ENCODE measurements at places on chromosomes 2 and 18.

- DNase-seq, result no peak
These were observed 61.7 kb upstream of the SPTBN1 start for GRCh38 chr2:54394392-54394791.

DNA sequence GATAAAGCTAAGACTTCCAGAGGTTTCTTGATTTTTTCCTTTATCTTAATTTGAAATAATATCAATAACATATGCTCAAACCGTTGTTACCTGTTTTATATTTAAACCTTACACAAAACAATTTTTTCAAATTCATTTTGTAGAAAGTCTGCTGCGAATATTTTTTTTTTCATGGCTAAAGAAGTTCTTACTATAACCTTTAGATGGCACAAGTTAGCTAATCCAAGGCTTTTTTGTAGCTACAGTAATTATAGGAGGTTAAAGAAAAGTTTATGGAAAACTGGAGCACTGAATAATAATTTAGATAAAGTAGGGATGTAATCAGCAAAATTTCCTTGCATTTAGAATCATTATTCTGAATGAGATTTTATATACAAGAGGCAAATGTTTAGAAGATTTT is 78.0 kb upstream of the PNPT1 start:
- no peak for DNase-seq

GRCh38 chr2:45806563-45807358 is 155.3 kb downstream of the PRKCE start:
- DNase-seq, result no peak

GRCh38 chr2:16137080-16137755 is 196.9 kb downstream of the MYCN start:
- no peak for DNase-seq

DNA sequence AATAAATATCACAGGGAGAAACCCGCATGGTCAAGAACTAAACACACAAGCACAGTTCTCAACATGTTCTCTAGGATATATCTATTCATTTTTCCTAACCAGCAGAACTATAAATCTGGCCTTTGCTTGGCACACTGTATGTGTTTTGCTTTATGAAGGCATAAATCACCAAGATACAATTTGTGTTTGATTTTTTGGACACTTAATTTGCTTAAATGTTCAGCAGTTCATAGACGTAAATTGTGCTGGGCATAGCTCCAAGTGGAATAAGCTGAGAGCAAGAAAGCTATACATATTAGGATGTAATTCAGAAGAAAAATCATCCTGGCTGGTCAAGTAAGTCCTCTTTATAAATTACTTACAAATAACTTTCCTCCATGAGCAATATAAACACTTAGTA is 341.5 kb upstream of the ATP5MC3 start:
- DNase-seq, result no peak

DNA sequence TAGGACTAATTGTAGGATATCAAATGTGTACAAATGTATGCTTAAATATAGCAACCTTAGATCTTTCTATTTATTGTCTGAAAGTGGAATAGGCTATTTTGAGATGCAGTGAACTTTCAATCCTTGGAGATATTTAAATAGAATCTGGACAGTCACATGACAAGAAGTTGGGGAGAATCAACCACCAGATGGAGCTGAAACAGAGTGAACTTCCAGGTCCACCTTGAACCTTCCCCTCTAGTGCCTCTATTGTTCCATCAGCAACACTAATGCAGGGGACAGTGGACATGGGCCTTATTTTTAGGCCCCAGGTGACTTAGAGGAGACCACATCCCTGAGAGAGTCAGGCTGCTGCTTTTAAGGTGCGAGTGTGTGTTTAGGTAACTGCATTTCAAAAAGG is 37.0 kb upstream of the CRIM1 start:
- DNase-seq, result no peak

DNA sequence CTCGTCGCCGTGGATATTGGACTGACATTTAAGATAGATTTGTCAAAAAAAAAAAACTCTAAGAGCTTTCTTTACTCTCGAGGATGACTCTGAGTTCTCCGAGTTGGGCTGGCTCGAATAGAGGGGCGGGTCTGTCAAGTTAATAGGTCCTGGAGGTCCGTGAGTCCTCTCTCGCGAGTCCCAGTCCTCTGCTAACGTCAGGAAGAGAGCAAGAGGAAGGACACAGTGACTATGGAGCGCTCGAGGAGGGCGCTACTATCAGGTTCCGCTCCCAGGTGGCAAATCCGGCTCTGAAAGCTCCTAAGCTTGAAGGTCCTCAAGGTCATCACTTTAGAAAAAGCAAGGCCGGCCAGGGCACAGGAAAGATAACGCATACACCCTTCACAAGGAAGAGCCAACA is 404 bp upstream of the AKAIN1 start:
- no peak for DNase-seq

DNA sequence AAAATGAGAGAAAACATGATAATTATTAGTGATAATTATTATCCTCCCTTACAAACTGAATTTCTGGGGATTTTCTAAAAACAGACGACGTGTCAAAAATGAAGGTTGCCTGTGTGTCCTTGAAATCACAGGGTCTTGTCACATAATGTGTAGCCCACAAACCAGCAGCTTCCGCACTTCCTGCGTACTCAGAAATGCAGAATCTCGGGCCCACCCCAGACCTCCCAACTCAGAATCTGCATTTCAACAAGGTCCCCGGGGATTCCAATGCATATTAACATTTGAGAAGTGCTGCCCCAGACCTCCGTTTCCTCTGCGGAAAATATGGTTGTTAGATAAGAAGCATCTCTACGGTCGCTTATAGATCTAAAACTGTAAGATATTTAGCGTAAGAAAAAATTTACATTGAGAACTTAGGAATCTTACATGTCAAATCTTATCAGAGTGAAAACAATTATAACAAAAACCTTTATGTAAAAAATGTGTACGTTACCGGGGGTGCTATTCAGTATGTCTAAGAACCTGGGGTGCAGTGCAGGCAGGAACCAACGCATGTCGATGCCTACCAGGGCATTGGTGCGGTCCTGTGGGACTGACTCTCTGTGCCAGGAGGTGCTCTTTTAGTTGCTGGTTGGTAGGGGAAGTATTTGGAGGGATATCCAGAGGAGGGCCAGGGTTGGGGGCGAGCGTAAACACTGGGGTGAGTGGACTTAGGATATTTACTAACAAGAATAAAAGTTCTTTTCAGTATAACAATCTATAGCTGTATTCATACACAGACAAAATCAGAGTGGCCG is 15.2 kb downstream of the CDKL4 start:
- no peak for DNase-seq

DNA sequence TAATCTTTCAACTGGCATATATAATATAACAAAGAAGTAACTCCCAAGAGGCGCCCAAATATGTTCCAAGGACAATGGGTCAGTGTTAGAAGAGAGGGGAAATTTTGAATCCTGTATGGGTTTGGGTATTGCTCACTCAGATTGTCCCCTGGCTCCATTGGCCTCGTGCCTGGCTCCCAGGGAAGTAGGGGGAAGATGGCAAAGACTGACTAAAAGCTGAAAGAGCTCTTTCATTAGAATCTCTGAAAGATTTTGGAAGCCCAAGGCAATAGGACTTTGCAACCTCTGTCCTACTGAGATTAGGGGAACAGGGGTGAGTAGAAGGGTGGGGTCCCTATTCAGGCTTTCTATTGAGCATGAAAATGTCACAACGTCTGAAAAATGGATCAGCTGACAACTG is 1272.8 kb upstream of the ZEB2 start:
- DNase-seq, result no peak

GRCh38 chr18:11998193-11998592 is 16.9 kb downstream of the IMPA2 start:
- no peak for DNase-seq

DNA sequence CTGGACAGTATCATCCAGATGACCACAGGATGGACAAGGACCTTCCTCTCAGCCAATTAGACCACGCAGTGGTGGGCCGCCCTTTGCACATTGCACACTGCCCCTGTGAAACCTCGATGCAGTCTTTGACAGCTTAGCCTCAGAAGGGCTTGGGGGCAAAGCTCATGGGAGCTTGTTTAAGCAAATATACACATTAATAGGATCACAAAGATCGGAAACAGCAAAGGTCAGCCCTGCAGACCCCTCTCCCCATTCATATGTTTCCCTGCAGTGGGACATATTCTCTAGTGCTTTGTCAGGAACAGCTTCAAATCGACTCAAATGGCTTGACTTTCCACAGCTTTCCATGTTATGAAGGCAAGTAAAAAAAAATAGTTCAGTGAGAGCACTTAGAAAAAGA is 189.6 kb upstream of the LYPD1 start:
- no peak for DNase-seq

DNA sequence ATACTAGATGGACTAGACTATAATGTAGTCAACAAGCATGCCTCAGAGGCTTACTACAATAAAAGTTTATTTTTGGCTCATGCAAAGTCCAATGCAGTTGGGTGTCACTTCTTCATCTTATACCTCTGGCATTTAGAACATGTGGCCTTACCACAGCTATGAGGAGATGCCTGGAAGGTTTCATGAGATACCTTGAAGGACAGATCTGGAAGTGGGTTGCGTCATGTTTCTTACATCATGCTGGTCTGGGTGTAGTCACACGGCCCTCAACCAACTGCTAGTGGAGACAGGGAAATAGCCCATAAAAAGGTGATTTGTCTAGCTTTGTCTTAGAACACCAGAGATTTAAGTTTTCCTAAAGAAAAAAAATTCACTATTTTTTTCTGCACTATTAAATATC is 91.7 kb upstream of the MMADHC start:
- no peak for DNase-seq

DNA sequence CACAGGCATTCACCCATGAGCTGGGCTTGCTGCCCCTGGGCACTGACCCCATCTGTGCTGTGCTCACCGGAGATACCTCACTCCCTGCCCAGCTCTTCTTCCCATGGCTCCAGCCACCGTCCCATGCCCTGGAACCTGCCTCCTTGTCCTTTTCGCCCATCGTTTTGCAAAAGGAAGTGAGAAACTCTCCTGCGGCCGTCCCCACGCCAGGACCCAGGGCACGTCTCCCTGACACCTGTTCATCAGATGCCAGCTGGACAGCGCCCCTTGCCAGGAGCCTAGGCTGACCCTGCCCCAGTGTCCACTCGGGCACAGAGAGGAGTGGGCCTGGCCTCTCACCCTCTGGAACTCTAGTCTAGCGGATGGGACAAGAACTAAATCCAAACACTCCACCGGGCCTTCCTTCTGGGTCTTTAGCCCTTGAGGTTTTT is 238.6 kb downstream of the SEPTIN10 start:
- no peak for DNase-seq

- no peak for DNase-seq
These were observed 8.0 kb downstream of the GLI2 start for GRCh38 chr2:120743657-120744056.

- DNase-seq, result no peak
These were observed 131.3 kb downstream of the CTIF start for GRCh38 chr18:48669991-48670750.

DNA sequence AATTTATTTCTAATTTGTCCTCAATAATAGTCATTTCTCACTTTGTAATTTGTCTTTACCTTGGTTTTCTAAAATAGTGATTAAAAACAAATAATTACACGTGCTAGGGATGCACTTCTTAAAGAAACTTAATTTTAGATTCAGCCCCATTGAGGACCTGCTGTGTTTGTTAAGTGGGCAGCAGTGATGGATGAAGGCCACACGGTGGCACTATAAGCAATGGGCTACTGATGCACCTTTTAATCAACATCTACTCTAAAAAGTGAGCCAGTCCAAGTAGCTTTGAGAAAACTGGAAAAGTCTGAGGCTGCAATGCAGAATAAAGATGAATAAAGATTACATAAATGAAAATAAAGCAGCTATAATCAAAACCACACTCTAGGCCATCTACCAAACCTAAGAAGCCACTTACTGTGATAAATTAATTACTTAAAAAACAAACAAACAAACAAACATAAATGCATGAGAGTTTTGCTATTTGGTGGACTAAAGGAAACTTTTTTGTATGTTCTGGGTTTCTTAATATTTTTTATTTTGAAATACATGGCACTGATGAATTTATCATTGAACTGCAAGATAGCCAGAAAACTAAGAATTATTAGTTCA is 89.3 kb downstream of the PDE11A start:
- peak; percentile 6 for DNase-seq

DNA sequence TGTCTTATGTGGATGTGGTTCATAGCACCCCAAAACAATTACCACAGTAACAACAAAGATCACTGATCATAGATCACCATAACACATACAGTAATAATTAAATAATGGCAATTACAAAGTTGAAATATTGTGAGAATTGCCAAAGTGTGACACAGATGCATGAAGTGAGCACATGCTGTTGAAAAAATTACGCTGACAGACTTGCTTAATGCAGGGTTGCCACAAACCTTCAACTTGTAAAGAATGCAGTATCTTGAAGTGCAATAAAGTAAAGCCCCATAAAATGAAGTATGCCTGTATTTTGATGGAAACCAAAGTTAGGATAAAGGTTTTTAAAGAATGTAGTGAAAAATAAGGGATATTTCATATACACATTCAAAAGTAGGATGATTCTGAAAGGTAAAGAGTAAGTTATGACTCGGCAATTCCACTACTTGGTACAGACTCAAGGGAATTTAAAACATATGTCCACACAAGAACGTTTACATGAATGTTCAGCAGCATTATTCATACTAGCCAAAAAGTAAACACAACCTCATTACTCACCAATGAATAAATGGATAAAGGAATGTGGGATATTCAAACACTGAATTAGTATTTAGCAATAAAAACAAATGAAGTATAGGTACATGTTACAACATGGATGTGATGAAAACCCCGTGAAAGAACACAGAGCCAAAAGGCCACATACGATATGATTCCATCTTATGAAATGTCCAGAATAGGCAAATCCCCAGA is 61.6 kb downstream of the SCN9A start:
- DNase-seq, result no peak

DNA sequence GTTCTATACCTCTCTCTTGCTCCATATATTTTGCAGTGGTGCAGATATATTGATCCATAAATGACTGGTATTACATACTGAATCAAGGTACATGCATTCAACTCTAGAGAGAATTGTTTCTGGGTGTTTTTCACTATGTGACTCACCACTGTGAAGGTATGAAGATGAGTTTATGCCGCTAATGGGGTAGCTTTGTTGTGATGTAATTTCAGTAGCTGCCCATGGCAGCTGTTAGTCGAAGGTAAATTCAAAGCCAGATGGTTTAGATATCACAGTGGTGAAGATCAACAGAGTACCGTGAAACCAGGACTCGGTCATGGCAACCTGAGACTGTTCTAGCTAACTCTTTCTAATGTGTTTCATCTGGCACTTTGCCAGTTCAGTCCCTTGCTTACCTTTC is 50.4 kb downstream of the PKP4 start:
- no peak for DNase-seq

- no peak for DNase-seq
These were observed 13.2 kb upstream of the NCK2 start for GRCh38 chr2:105731511-105731910.

GRCh38 chr18:48296581-48296980 is 112.6 kb downstream of the ZBTB7C start:
- no peak for DNase-seq

- no peak for DNase-seq
These were observed 136.5 kb upstream of the FN1 start for GRCh38 chr2:215572341-215572848.

DNA sequence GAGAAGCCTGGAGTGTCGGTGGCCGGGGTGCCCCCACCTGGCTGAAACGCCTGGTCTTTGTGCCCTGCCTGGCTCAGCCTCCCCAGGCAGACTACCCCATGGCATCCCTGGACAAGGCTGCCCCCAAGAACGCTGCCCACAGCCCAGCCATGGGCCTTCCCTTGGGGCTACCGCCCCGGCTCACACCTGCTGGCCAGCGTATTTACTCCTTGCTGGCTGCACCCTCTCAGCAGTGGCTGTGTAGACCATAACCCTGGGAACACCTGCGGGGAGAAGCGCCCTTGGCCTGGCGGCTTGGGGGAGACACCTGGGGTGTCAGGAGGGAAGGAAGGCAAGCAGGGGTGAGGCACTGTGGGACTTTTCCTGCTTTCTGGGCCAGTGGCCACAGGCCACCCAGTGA is 17.3 kb downstream of the CAPN10 start:
- no peak for DNase-seq
